ENCODE measurements at places on chromosomes 11 and 22.
A peak's percentile ranks its signal among the peaks of the same experiment; 100 is the strongest.

GRCh38 chr11:48008951-48009270 lies 28.6 kb downstream of the PTPRJ start:
- no peak for DNase-seq

DNA sequence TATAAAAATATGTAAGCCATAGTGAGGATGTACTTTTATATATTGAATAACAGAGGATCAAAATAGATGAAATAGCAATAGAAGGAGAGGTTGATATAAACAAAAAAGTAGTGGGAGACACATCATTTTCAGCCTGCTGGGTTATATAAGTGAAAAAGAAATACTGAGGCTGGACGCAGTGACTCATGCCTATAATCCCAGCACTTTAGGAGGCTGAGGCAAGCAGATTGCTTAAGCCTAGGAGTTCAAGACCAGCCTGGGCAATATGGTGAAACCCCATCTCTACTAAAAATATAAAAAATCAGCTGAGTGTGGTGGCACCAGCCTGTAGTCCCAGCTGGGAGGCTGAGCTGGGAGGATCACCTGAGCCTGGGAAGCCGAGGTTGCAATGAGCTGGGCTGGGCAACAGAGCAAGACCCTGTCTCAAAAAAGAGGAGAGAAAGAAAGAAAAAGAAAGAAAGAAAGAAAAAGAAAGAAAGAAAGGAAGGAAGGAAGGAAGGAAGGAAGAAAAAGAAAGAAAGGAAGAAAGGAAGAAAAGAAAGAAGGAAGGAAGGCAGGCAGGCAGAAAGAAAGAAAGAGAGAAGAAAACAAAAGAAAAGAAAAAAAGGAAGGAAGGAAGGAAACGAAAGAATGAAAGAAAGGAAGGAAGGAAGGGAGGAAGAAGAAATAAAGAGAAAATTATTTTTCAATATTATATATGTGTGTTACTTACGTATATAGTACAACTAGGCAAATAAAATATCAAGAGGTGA lies 7.0 kb upstream of the P2RY2 start:
- DNase-seq, result no peak

- no peak for DNase-seq
Observed at GRCh38 chr11:94746721-94747120, 21.4 kb upstream of the AMOTL1 start.

DNA sequence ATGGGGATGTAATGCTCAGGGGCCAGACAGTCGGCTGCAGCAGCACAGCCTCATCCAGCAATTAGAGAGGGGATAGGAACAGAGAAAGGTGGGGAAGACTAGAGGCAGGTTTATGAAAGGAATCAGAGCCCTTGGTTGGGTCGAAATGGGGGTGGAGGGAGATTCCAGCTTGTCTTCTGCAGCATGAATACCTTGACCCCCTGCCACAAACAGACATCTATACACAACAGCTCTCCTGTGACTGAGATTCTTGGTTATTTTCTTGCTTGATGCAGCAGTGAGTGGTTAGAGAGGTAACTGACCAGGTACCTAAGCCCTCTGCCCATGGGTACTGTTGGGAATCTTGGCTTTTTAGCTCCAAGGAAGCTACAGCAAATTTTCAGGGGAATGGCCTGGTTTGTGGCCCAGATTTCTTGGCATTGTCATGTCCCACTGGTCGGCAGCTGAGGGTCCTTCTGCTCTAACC lies at the start of gene TRIM49D1:
Gene TRIM49D1, minus strand, starts transcription at position 51 of the 466 bp plus-strand sequence. CDS start 4,535 bp downstream, outside the sequence.
- DNase-seq, result no peak

- DNase-seq, result peak; percentile 67
Observed at GRCh38 chr22:22877523-22878210, 9.9 kb upstream of the IGLL5 start.

Data from NCI-H510A treated with DMSO at 0.1 percent for 48 hours (cell line).